ENCODE measurements at places on chromosomes 5 and 9. TPM values are rescaled to one million over a fixed set of nuclear protein-coding genes. Genes with fewer than 3 reads are reported as not detected.

DNA sequence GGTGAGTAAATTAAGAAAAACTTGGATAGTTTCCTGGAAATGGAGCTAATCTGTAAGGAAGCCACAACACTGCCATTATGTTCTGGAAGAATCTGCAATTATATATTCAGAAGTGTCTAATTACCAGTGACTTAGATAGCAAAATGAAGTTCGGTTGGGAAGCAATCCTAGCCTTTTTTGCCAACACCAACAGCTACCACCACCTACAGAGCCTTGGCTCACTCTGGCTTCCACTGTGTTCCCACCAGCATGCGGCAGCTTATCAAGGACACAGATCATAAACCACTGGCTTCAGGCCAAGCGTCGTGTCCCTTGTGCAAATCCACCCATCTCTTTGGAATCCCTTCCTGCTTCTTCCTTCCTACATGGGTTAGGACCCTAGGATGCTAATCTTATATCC is 118.0 kb upstream of the PCA3 start:
- no peak for DNase-seq

DNA sequence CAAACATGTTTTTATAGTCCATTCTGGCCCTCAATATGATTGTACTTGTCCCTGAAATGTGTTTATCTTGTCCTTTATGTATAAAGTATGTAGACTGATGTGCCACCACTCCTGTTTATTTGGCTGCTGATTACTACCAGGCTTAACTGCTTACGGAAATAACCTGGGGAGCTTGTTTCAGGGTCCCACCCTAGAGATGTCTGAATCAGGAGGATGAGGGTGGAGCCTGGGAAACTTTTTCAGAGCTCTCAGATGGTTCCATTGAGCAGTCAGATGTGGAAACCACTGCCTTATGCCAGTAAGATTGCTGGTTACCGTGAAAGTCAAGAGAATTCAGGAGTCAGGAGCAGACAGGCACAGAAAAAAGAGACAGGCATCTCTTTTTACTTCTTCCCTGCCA is 19.2 kb downstream of the SLC23A1 start:
- DNase-seq, result no peak

GRCh38 chr9:112754578-112754977 is 4.0 kb downstream of the SNX30 start:
- no peak for DNase-seq

- DNase-seq, result no peak
Measured at GRCh38 chr5:87924436-87924835, 344.2 kb downstream of the TMEM161B start.

The RASA1 gene
- 19.8 TPM for total RNA-seq

The NR5A1 gene
- not detected for total RNA-seq

The OR5C1 gene
- total RNA-seq, result not detected

The PTPN3 gene
- total RNA-seq, result 46.7 TPM
